ENCODE measurements at places on chromosomes 11 and 22.
A peak's percentile ranks its signal among the peaks of the same experiment; 100 is the strongest.

DNA sequence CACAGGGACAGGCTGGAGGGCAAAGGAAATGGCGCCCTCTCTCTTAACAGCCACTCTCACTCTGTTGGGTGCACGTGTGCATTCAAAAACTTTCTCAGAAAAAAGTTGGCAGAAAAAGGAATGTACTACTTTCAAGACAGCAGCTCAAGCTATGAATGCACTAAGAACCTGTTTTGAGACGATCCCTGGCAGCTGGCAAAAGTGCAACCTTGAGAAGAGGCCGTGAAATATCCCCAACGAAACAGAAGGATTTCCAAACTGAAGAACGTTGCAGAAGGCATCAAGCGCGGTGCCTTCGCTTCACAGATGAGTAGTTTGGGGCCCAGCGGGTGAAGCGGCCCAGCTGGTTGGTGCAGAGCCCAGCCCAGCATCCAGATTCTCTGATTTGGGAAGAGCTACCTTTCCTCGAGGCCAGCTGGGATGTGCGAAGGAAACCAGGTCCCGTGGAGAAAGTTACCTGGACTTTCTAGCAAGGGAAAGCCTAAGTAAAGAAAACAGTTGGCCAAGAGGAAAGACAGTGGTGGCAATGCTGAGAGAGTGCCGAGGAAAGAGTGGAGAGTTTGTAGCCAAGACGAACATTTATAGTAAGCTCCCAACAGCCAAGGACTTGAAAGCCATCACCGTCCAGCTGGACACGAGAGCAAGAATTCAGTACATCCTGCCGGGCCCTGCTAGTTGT lies 16.3 kb downstream of the IFT27 start:
- DNase-seq: no peak

DNA sequence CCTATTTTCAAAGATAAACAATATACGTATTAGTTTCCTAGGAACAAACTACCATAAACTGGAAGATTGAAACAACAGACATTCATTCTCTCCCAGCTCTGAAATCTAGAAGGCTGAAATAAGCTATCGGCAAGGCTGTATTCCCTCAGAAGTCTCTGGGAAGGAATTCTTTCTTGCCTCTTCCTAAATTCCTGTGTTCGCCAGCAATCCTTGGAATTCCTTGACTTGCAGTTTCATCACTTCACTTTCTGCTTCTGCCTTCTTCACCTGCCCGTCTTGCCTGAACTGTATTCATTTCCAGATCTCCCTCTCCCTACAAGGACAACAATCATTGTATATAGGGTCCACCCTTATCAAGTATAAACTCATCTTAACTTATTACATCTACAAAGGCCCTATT lies 17.7 kb upstream of the PRDM10 start:
- no peak for DNase-seq

DNA sequence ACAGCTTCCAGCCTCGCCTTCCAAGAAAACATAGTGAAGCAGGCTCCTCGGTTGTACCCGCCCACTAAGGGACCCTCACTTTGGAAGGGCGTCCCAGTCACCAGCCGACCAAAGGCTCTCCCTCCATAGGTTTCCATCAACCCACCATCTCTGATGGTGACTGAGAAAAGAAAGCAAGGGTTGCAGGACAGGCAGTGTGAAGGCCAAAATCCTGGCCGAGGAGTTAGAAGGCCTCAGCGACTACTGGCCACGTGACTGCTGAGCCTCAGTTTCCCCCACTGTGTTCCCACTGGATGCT lies 2.7 kb downstream of the FXYD6 start:
- no peak for DNase-seq

- no peak for DNase-seq
Measured at GRCh38 chr11:57213342-57214097, 23.5 kb downstream of the APLNR start.

DNA sequence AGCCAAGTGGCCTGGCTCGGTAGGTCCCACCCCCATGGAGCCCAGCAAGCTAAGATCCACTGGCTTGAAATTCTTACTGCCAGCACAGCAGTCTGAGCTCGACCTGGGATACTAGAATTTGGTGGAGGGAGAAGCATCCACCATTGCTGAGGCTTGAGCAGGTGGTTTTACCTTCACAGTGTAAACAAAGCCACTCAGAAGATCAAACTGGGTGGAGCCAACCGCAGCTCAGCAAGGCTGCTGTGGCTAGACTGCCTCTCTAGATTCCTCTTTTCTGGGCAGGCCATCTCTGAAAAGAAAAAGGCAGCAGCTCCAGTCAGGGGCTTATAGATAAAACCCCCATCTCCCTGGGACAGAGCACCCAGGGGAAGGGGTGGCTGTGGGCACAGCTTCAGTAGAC lies 22.3 kb upstream of the OR5B21 start:
- peak; percentile 48 for DNase-seq

GRCh38 chr11:45663486-45664375 lies 1.7 kb downstream of the CHST1 start:
- no peak for DNase-seq

DNA sequence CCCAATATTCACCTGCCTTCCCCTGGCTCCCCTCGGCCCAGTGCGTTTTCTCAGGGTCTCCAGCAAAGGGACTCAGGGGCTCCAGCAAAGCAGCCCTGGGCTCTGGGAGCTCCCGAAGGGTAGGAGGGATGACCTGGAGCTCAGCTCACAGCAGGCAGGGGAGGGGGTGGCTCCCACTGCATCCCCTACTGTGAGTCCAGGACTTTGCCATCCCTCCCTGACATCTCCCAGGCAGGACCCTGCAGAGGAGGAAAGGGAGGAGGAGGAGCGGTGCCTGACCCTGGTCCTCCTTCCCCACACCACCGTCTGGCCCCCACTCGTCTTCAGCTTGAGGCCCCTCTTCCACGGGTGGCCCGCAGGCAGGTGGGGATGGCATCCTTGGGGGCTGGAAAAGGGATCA lies 5.0 kb downstream of the CABP7 start:
- no peak for DNase-seq

GRCh38 chr22:43889201-43889859 lies 2.5 kb downstream of the PNPLA5 start:
- no peak for DNase-seq

GRCh38 chr11:119015054-119015611 lies 3.0 kb downstream of the RPS25 start:
- DNase-seq: no peak

GRCh38 chr11:131099013-131099412 lies 182.7 kb upstream of the SNX19 start:
- DNase-seq: no peak

DNA sequence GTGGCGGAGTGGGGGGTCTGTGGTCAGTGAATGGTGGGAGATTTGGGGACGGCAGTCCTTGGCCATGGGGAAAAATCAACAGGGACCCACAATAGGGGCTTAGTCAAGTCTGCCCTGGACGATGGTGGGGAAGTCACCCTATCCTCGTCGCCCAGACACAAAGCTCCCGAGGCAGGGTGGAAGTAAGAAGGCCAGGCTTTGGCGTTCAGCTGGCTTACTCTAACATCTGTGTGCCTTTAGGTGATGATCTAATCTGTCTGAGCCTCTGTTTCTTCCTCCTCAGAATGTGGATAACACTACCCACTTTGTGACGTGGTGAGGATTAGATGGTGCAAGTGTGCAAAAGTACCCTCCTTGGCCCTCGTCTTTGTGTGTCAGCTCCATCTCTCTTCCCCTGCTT lies 192.2 kb downstream of the ST3GAL4 start:
- no peak for DNase-seq
